Ovary (tissue), 10 donors: ENCODE measurements at places on chromosomes 7 and 10. TPM values are rescaled to one million over a fixed set of nuclear protein-coding genes. Genes with fewer than 3 reads are reported as not detected.

DNA sequence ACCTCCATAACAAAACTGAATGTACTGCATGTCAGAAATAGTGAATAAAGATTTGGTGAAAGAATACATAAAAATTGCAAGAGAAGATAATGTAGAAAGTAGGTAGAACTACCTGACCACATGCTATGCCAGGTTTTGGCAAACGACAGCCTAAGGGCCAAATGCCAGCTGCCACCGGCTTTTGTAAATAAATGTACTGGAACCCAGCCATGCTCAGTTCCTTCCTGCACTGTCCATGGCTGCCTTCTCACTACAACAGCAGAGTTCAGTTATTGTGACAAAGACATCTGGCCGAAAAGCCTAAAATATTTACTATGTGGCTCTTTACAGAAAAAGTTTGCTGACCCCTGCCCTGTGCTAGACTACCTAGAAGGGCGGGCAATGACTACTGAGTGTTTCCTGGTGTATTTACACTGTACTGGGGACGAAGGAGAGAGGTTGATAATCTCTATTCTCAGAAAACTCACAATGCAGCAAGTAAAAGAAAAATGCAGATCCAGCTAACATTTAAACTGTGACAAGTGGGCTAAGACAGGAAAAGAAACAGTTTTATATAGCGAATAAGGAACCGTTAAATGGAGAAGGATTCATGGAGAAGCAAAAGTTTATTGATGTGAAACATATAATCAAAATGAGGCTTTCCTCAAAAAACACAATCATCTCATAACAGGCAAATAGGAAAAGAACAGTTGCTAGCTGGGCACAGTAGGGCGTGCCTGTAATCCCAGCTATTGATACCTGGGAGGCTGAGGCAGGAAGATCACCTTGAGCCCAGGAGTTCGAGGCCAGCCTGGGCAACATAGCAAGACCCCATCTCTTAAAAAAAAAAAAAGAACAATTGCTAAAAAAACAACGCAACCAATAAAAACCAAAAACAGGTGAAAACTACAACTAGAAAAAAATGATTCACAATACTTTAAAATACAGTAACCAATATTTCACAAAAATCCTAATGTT is 13.7 kb downstream of the KIN start:
- no peak for DNase-seq
- no peaks in the 10 kb centered on the region for H3K27me3 ChIP-seq
- H3K27ac ChIP-seq, result no peak overlapping the region
- H3K4me1 ChIP-seq, result no peaks in the 10 kb centered on the region
- no peaks in the 10 kb centered on the region for H3K36me3 ChIP-seq

- H3K4me3 ChIP-seq, result no peak overlapping the region
- H3K27me3 ChIP-seq, result no peaks in the 10 kb centered on the region
- H3K36me3 ChIP-seq, result no peaks in the 10 kb centered on the region
- no peak for DNase-seq
- H3K4me1 ChIP-seq, result no peaks in the 10 kb centered on the region
- H3K27ac ChIP-seq, result no peak overlapping the region
These were observed 11.0 kb upstream of the AHCYL2 start for GRCh38 chr7:129213828-129214227.

DNA sequence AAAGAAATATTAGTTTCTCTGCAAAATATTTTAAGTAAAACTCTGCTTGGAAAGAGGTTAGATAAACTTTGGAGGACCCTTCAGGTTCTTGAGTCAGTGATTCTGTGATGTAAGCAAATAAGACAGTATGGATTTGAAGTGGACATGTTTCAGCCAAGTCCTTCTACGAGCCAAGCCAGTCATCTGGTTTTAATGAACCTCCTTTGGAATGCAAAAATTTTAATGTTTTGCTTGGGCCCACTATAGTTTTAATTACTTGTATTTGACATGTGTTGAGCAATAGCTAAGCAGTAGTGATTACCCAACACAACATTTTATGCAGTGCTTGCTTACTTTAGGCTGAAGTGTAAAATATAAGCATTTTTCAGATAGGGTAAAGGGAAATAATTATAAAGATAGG is 296.3 kb upstream of the SEMA3D start:
- no peak overlapping the region for H3K4me3 ChIP-seq
- no peak for DNase-seq

DNA sequence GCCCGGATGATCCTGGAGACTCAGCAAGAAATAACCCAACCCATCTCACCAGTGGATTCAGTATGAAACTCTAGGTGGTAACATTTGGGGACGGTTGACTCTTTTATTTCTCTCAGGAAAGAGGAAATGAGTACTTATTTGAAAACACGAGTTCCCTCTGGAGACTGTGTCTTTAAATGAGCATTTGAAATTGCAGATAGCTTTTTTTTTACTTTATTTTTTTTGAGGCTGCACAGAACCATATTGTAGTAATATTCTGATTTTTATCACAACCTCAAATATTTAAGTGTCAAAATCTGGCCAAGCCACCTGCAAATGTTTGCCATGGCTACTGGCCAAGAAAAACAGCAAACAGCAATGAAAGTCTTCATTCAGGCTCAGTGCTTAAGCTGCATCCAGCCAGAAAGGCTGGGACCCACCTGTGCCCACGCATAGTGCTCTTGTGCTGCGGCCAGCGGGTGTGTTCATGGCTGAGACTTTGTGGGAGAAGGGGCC is 160.8 kb downstream of the CREB5 start:
- H3K4me3 ChIP-seq, result no peak overlapping the region
- no peak overlapping the region for H3K27ac ChIP-seq
- H3K27me3 ChIP-seq, result no peaks in the 10 kb centered on the region

DNA sequence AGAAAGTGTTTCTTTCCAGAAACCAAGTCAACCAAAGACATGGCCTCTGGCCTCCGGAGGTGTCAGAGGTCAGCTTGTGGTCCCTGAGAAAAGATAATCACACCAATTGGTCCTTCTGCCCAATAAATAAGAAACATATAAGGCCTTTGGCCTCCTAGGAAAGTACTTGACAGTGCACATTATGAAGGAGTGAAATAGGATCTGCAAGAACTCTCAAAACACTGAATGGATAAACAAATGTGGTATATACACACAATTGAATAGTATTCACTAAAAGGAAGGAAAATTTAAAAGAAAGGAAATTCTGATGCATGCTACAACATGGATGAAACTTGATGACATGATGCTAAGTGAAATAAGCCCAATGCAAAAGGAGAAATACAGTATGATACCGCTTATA is 35.4 kb upstream of the NRF1 start:
- no peaks in the 10 kb centered on the region for H3K4me1 ChIP-seq
- H3K27me3 ChIP-seq, result no peaks in the 10 kb centered on the region
- no peak for DNase-seq
- no peak overlapping the region for H3K27ac ChIP-seq
- H3K36me3 ChIP-seq, result no peaks in the 10 kb centered on the region
- H3K4me3 ChIP-seq, result no peak overlapping the region

The AKR1C4 gene
- not detected for total RNA-seq

The RBP3 gene
- total RNA-seq, result not detected
